ENCODE measurements at places on chromosomes 7 and 10.

DNA sequence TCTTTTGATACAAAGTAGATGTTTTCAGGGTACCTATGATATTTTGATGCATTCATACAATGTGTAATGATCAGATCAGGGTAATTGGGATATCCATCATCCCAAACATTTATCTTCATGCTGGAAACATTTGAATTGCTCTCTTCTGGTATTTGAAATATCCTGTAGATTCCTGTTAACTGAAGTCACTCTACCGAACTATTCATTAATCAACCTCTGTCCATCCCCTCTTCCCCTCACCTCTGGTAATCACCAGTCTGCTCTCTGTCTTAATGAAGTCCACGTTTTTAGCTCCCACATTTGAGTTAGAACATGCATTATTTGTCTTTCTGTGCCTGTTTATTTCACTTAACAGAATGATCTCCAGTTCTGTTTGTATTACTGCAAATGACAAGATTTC, 11.3 kb downstream of the MTG1 start:
- no peak for DNase-seq

GRCh38 chr10:70695241-70696030, 23.1 kb downstream of the ADAMTS14 start:
- no peak for DNase-seq

GRCh38 chr10:31515819-31516402, 196.9 kb downstream of the ZEB1 start:
- DNase-seq: no peak

DNA sequence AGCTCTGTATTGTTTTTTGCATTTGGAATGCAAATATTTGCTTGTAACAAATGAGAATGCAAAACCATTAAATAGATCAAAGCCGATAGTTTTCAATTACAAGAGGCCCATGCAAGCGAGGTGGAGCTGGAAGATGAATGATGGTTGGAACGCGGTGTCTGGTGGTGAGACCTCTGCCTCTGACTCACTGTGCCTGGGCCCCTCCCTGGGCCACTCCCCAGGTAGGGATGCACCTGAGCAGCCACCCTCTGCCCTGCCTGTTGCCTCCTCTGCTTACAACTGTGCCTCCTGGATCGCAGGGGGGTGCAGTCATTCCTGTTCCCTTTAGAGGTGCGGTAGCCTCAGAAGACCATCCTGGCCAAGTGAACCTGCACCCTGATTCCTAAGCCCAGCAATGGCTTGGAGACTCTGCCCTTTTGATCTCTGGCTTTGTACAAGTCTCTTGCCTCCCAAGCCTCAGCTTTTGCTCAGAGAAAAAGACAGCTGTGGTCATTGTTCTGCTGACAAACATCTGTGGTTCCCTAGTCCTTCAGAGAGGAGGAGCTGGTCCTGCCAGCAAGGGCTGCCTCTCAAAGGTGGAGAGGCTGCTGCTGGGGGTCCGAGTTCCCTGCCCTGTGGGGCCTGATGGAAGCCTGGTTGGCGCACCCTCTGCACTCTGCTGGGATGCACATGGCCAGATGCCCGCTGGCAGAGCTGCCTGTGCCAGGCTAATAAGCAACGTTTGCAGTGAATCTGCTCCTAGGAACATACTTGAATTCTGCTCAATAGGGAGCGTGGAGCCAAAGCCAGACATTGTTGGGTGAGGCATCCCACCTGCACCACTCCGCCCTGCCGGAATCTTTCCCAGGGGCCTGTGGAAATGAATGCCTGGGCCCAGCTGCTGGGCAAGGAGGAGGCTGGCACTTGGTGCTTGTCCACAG, 126.3 kb upstream of the TCERG1L start:
- no peak for DNase-seq

GRCh38 chr10:113093188-113094113, 143.4 kb downstream of the TCF7L2 start:
- peak; percentile 73 for DNase-seq

DNA sequence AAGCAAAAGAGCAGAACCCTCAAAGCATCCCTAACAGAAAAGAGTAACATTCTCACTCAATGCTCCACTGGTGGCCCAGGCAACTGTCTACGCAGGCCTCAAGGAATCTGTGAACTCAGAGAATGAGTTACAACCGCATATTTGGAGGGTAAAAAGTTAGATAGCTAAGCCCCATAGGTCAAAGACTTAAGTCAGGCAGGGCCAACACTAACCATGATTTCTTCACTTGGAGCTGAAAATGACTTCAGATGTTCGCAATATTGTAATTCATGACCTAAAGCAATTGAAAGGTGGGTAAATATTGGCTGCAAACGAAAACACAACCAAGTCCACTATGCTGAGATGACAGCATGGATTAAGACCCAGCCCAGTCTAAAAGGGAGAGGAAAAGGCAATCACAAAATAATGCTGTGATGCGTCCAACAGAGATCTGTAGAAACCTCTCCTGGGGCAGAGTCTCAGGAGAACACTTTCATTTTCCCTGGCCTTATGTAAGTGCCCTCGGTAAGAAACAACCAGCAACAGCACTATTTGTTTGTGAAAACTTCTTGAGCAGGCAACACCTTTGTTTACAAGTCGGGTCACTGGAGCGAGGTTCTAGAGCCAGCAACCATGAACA, 176.5 kb downstream of the TNS3 start:
- no peak for DNase-seq

DNA sequence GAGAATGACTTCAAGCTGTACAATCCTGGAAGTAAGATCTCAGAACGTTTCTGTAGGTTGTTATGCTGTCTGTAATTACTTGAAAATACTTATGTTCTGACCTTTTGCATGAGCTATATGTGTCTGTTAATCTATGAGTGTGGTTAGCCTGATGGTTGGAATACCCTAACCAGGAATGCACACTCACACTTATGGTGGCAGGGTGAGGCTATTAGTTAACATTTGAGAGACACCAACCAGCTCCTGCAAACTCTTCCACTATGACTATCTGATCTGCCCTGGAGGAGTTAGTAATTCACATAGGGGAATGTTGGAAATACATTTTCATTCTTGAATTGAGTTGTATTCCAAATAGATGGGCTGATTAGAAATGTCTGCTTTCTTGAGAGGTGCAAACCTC, 450.3 kb downstream of the INHBA start:
- no peak for DNase-seq

GRCh38 chr7:71601851-71602250, 469.9 kb downstream of the GALNT17 start:
- DNase-seq: no peak

DNA sequence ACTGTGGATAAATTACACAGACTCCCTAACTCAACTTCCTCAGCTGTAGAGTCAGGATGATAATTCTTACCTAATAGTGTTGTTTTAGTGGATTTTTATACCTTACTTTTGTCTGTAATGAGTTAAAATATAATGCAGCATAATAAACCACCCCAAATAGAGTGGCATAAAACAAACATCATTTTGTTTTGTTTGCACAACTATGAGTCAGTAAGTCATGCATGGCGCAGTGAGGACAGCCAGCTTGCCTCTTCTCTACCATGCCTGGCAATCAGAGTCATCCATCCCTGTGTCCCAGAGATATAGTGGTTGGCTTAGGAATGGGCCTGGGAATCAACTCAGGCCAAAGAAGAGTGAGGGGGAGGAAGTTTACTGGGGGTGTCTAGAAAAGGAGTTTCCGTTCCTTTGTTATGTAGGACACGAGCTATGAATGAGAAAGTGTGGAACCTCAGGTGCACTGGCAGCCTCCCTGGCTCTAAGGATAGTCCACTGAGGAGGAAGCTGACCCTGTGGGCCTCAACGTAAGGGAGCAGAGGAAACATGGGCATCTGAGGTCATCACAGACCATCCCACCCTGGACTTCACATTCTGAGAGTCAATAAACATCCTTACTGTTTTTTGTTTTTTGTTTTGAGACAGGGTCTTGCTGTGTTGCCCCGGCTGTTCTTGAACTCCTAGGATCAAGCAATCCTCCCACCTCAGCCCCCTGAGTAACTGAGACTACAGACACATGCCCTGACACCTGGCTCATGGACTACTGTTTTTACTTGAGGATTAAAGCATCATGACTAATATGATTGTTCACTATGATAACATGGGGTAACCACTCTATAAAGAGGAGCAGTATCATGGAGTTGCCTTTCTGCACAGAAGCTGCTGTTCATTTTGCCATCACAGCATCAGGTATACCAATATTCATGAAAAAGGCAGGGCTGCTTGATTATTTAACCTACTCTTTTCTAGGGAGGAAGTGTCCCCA, 21.0 kb upstream of the GRB10 start:
- peak; percentile 42 for DNase-seq

DNA sequence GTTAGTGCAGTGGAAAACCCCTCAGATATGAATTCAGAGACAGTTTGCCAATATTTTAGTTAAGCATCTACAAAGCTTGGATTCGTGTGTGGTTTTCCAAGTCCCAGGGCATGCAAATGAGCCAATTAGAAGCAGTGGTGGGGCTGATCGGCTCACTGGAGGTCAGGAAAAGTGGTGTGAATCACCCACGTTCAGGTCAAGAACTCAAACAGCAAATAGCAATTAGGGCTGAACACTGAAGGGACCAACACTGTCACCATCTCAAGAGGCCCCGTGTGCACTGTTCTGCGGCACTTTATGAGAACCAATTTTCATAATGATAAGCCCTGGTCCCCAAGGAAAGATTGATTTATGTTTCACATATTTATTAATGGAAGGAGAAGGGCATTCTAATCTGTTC, 68.9 kb downstream of the ADARB2 start:
- DNase-seq: no peak

GRCh38 chr10:131994435-131994834, 12.7 kb upstream of the BNIP3 start:
- DNase-seq: no peak

- DNase-seq: no peak
Observed at GRCh38 chr7:141525973-141526514, 25.2 kb upstream of the AGK start.

DNA sequence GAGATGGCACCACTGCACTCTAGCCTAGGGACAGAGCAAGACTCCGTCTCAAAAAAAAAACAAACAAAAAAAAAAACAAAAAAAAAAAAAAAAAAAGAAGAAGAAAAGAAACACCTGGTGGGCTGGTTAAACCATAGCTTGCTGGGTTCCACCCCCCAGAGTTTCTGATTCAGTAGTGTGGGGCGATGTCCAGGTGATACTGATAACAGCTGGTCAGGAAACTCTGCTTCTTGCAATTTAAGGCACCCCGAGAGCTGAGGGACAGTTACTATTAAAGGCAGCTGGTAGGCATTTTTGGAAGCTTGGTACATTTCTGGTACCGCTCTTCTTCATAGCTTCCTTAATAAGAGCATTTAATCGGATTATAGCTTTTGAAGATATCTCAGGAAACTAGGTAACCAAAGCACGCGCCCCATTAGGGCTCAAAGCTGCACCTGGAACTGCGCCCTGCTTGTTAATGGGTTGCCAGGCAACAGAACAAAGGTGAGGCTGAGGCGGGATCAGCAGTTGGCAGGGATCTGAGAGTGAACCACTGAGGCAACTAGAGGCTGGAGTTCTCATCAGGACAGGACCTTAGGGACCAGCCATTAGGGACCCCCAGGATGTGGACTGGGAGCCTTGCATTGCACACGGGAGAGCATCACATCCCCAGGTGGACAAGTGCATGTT, 6.5 kb upstream of the SDK1 start:
- no peak for DNase-seq

- no peak for DNase-seq
Observed at GRCh38 chr10:127926455-127926854, 19.6 kb downstream of the PTPRE start.

All from RCC 7860 (cell line).